ENCODE measurements at places on chromosomes 1 and 21. TPM values are rescaled to one million over a fixed set of nuclear protein-coding genes. Genes with fewer than 3 reads are reported as not detected.

DNA sequence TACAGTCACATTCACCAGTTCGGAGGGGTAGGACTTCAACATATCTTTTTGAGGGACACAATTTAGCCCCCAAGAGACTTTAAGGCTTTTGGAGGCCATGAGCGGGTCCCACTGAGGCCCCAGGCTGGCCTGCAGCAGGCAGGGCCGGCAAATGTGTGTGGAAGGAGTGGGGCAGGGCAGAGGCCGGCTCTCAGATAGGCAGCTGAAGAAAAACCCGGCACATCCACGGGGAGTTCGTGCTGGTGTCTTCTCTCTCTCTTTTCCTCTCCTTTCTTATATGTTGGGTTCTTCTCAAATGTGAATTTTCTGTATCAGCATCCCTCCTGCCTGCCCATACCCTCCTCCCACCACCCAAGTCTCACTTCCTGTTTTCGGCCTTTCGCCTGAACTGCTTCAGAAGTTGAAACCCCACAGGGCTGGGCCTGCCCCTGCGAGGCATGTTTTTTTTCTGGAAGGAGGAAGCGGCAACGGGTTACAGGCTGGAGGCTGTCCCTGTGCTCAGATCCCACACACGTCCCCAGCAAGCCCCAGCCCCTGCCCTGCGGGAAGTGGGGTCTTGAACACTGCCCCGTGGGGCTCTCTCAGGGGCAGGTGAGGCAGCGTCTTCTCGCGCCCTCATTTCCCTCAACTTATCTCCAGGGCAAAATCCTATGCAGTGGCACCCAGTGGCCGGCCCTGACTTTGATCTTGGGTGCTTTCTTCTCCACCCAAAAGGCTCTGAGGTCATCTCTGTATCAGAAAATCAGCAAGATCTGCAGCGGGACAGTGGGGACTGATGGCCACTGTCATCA is 9.7 kb upstream of the UMODL1 start:
- H3K4me1 ChIP-seq = peaks cover 3% of the 10 kb centered on the region
- H3K27ac ChIP-seq = no peak overlapping the region
- DNase-seq = no peak

GRCh38 chr1:116130356-116130755 is 19.2 kb downstream of the MAB21L3 start:
- no peaks in the 10 kb centered on the region for H3K4me1 ChIP-seq
- DNase-seq = no peak
- H3K27ac ChIP-seq = no peak overlapping the region
- H3K4me3 ChIP-seq = no peak overlapping the region
- no peaks in the 10 kb centered on the region for H3K27me3 ChIP-seq
- H3K36me3 ChIP-seq = no peaks in the 10 kb centered on the region

GRCh38 chr1:232991238-232991637 is 40.8 kb downstream of the NTPCR start:
- no peaks in the 10 kb centered on the region for H3K27me3 ChIP-seq
- no peak overlapping the region for H3K27ac ChIP-seq
- no peaks in the 10 kb centered on the region for H3K36me3 ChIP-seq
- DNase-seq = no peak
- peaks cover 9% of the 10 kb centered on the region for H3K4me1 ChIP-seq
- H3K4me3 ChIP-seq = no peak overlapping the region

DNA sequence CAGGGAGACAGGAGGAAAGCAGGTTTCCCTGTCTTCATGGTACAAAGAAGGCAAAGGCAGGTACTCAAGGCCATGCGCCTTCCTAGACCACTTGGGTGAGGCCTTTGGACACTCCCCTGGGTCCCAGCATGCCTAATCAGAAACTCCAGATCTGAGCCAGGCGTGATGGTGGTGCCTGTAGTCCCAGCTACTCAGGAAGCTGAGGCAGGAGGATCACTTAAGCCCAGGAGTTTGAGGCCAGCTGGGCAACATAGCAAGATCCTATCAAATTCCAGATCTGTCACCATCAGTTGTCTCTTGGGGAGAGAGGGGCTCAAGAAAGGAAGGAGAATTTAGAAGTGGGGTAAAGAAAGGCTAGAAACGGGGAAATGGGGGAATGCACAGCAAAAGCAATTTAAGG is 96.3 kb upstream of the SLC25A33 start:
- H3K36me3 ChIP-seq = no peaks in the 10 kb centered on the region
- H3K27me3 ChIP-seq = no peaks in the 10 kb centered on the region
- H3K27ac ChIP-seq = peak overlapping the region; percentile 80

DNA sequence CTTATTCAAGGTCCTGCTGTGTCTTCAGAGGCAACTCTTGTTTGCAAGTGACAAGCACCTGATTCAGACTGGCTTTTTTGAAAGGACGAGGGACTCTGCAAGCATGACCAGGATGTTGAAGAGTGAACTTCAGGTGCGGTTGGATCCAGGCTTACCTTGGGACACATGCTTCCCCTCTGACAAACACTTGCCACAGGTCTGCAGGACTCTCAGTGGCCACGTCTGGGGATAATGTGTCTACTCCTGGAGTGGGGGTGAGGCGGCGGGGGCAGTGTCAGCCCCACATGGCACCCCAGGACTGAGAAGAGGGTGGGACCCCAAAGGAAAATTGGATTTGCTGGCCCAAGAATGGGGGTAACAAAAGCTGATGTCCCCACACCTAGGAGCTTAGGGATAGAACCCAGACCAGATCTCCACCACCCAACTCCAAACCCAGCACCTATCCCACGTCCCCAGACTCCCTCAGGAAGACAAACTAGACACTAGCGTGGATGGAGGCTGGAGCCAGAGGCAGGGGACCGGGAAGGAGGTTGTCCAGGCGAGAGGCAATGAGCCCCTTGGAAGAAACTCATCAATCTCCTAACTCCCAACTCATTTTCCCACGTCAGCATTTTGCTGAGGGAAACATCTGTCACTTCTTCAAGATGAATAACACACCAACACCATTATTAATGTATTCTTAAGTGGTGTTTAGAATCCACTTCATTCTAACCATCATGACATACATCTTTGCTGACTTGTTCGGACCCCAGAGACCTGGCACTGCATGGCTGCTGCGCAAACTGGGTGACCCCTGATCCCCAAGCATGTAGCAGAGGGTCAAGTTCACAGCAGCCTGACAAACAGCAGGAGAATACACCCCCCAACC is 32.0 kb upstream of the LAPTM5 start:
- no peaks in the 10 kb centered on the region for H3K36me3 ChIP-seq
- H3K4me1 ChIP-seq = no peaks in the 10 kb centered on the region

GRCh38 chr1:59015708-59016107 is 231.9 kb upstream of the JUN start:
- H3K4me1 ChIP-seq = peaks cover 43% of the 10 kb centered on the region
- no peak overlapping the region for H3K4me3 ChIP-seq
- H3K27me3 ChIP-seq = no peaks in the 10 kb centered on the region
- H3K36me3 ChIP-seq = no peaks in the 10 kb centered on the region
- no peak for DNase-seq
- no peak overlapping the region for H3K27ac ChIP-seq

DNA sequence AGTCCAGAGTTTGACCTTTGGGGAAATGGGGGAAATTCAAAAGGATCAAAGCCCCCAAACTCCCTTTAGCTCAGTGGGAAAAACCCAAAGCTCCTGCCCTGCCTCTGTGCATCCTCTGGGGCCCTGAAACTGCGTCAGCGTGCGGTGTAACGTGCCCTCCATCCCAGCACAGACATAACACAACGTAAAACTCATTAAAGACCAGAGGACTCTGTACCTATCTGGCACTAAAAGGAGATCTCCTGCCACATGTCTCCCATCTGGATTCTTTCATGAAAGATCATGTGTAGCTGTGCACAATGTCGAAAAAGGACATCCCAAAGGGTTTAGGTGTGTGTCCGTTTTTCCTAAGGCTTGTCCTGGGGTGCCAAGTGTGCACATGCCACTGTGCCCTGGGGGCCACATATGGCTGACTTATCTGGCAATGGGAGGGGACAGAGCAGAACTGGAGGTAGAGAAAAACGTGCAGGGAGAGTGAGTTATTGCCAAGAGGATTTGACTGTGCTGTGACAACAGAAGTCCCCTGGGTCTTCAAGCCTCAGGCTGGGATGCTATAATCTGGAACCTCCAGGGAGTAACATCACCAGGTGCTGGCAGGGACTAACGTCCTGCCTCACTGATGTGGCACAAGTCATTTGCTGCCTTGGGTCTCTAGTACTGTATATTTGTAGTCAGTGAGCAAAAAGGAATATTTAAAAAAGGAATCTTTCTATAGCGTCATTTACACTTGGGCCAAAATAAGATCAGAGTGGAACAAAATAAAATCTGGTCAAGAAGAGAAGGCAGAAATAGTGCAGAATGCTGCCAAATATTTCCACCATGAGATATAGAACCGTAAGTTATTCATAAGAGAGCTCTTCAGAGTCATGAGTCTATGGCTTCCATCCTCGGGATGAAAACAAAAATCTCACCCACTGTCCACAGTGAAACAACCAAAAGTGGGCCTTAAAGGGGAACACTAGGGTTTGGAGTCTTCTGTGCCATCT is 52.3 kb downstream of the ITPKB start:
- H3K4me3 ChIP-seq = no peak overlapping the region
- H3K36me3 ChIP-seq = no peaks in the 10 kb centered on the region
- H3K27ac ChIP-seq = peak overlapping the region; percentile 10
- H3K27me3 ChIP-seq = no peaks in the 10 kb centered on the region
- DNase-seq = no peak
- peaks cover 71% of the 10 kb centered on the region for H3K4me1 ChIP-seq

DNA sequence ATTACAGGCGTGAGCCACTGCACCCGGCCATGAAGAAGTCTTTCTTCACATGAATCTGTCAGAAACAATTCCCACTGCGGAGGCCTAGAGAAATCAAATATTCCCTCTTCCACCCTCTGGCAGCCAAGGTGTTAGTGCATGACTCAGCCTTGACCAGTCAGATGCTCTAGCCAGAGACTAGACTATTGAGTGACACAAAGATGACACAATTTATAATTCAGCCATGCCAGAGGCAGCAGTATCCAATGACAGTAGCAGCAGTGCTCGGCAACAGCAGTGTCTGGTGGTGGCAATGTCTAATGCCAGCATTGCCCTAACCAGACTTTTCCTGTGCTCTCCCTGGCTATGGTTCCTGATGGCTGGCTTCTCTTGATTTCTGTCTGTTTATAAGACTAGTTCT is 8.7 kb downstream of the CTXND2 start:
- H3K36me3 ChIP-seq = no peaks in the 10 kb centered on the region
- peaks cover 14% of the 10 kb centered on the region for H3K4me1 ChIP-seq
- peak; percentile 34 for DNase-seq
- peak overlapping the region; percentile 40 for H3K4me3 ChIP-seq

- DNase-seq = no peak
- no peak overlapping the region for H3K4me3 ChIP-seq
- no peaks in the 10 kb centered on the region for H3K27me3 ChIP-seq
These were observed 59.3 kb upstream of the PPP2R5A start for GRCh38 chr1:212225871-212226302.

GRCh38 chr21:32917362-32918135 is 108.2 kb upstream of the OLIG2 start:
- no peaks in the 10 kb centered on the region for H3K4me1 ChIP-seq
- no peak overlapping the region for H3K4me3 ChIP-seq
- peak; percentile 14 for DNase-seq
- no peaks in the 10 kb centered on the region for H3K36me3 ChIP-seq

DNA sequence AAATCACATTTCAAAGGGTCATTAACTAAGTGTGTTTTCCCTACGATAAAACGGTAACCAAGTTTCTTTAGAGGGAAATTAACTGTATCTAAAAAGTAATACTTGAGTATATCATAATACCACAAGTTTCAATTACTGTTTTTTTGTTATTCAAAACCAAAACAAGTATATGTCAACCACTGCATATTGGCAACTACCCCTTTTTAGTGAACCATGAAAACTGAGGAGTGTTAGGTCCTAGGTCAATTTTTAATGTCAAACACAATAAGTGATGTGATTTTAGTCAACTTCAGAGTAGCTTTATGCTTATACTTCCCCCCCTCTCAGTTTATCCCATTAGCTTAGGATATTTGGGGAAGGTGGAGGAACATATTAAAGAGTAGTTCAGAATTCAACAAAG is 10.4 kb downstream of the NSL1 start:
- no peak overlapping the region for H3K4me3 ChIP-seq
- no peak for DNase-seq
- no peaks in the 10 kb centered on the region for H3K4me1 ChIP-seq

DNA sequence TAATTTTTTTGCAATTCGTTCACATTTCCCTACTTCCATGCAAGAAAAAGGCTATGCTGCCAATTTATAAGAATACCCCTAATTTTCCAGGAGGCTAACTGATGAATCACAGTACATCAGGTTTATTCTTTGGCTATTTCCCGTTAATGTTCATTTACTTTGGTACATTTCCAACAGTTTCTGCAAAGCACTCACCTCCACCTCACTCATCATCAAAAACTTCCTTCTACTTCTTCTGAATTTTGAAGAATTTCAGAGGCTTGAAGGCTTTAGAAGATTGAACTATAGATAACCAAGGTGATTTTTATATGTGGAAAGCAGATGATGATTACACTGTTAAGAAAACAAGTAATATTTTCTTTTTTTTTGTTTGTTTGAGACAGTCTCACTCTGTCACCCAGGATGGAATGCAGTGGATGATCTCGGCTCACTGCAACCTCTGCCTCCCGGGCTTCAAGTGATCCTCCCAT is 60.5 kb upstream of the HP1BP3 start:
- H3K36me3 ChIP-seq = peaks cover 90% of the 10 kb centered on the region
- DNase-seq = no peak
- no peak overlapping the region for H3K27ac ChIP-seq
- H3K4me1 ChIP-seq = no peaks in the 10 kb centered on the region
- H3K4me3 ChIP-seq = no peak overlapping the region

GRCh38 chr1:97157991-97158390 is 436.4 kb downstream of the PTBP2 start:
- no peaks in the 10 kb centered on the region for H3K4me1 ChIP-seq
- H3K36me3 ChIP-seq = no peaks in the 10 kb centered on the region
- no peak overlapping the region for H3K27ac ChIP-seq

- no peak overlapping the region for H3K4me3 ChIP-seq
- peak; percentile 66 for DNase-seq
- peaks cover 16% of the 10 kb centered on the region for H3K36me3 ChIP-seq
- peaks cover 53% of the 10 kb centered on the region for H3K4me1 ChIP-seq
These were observed 24.9 kb downstream of the LDLRAP1 start for GRCh38 chr1:25568090-25568833.

Gene PADI2
- polyA plus RNA-seq = 58.3 TPM

Gene NBPF10
- polyA plus RNA-seq = 1.3 TPM

Gene TMEM200B
- polyA plus RNA-seq = 0.67 TPM

Gene MIXL1
- not detected for polyA plus RNA-seq

Gene KRTAP21-2
- polyA plus RNA-seq = not detected

Gene RNPC3
- 13.4 TPM for polyA plus RNA-seq
